Activated gamma-delta T cell (primary cell): ENCODE measurements at places on chromosomes 2 and 18.

- no peak for DNase-seq
These were observed 12.4 kb downstream of the SUPT7L start for GRCh38 chr2:27651056-27651455.

- DNase-seq: no peak
These were observed 48.0 kb downstream of the COA5 start for GRCh38 chr2:98560256-98560771.

GRCh38 chr2:46538393-46538792, 59.0 kb downstream of the TMEM247 start:
- no peak for DNase-seq

DNA sequence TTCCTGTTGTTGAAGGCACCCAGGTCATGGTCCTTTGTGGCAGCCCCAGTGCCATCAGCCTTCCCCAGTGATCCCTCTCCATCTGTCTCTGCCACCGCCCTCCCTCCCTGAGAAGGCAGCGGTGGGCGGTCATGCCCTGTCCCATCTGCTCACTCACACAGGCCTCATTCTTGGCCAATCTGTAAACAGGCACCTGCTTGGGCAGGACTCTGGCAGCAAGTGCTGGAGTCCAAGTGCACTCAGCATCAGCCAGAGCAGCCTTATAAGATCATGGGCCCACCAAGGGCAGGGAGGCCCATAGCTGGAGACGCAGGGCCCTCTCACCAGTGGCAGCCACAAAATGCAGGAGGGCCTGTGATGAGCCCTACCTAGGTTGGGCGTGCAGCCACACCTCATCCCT, 140.9 kb downstream of the TWIST2 start:
- no peak for DNase-seq
